ENCODE measurements at places on chromosomes 6 and 20.

DNA sequence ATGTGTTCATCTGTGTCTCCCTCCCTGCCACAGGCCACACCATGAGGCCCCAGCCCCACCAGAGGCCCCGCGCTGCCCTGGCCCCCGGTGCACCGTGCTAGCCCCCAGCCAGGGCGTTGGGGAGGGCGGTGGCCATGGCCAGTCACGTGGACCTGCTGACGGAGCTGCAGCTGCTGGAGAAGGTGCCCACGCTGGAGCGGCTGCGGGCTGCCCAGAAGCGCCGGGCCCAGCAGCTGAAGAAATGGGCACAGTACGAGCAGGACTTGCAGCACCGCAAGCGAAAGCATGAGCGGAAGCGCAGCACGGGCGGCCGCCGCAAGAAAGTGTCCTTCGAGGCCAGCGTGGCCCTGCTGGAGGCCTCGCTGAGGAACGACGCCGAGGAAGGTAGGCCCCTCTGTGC lies 30.3 kb downstream of the PPP1R16B start:
- DNase-seq, result no peak

GRCh38 chr6:150410906-150411305 lies 42.1 kb downstream of the IYD start:
- no peak for DNase-seq

- no peak for DNase-seq
Measured at GRCh38 chr6:132192631-132193030, 208.6 kb downstream of the MOXD1 start.

DNA sequence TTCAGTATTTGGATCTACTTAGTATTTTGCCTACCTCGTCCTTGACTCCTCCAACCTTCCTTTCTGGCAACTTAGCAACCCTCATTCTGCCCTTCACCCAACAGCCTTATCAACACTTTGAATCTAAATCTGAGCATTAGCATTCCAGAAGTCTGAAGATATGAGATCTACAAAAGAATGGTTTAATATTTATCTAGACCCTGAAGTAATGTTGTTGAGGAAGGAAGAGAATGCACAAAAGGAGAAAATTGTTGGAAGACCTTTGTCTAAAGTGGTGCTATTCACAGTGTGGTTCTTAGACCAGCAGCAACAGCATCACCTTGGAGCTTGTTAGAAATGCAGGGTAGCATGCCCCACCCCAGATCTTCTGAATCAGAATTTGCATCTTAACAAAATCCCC lies 198.2 kb upstream of the PLCB4 start:
- no peak for DNase-seq

DNA sequence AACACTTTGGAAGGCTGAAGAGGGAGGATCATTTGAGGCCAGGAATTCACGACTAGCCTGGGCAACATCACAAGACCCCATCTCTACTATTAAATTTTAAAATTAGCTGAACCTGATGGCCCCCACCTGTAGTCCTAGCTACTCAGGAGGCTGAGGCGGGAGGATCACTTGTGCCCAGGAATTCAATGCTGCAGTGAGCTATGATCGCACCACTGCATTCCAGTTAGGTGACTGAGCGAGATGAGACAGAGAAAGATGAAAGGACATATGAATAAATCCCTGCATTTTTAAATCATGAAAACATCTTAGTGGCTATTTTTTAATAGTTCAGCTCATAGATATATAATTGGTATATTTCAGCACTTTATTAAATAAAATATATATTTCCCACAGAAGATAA lies 93.8 kb downstream of the GPR63 start:
- no peak for DNase-seq

DNA sequence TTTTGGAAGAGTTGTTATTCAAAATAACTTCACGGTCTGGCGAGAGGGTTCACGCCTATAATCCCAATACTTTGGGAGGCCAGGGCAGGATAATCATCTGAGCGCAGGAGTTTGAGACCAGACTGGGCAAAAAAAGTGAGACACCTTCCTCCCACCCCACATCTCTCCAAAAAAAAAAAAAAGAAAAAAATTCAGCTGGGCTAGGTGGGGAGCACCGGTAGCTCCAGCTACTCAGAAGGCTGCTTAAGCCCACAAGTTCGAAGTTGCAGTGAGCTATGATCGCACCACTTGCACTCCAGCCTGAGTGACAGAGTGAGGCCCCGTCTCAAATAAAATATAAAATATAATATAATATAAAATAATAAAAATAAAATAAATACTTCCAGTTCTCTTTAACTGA lies 10.4 kb downstream of the OR2B2 start:
- no peak for DNase-seq

- no peak for DNase-seq
Measured at GRCh38 chr6:106125925-106126435, 39.8 kb downstream of the PRDM1 start.

DNA sequence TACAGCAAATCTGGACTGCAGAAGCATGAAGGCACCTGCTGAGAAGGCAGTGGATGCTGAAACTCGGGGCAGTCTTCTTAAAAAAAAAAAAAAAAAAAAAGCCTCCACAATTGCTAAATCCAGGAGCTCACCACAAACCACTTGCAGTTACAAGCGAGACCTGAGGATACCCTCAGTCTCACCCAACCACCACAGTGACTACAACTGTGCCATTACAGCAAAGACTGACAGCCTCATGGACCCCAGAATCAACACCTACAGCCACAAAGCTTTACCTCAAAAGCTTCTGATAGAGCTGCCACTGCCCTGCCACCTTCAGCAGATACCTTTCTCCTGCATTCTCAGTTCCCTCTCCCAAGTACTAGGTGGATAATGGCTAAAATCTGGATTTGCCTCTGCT lies 9.0 kb downstream of the COL21A1 start:
- no peak for DNase-seq

DNA sequence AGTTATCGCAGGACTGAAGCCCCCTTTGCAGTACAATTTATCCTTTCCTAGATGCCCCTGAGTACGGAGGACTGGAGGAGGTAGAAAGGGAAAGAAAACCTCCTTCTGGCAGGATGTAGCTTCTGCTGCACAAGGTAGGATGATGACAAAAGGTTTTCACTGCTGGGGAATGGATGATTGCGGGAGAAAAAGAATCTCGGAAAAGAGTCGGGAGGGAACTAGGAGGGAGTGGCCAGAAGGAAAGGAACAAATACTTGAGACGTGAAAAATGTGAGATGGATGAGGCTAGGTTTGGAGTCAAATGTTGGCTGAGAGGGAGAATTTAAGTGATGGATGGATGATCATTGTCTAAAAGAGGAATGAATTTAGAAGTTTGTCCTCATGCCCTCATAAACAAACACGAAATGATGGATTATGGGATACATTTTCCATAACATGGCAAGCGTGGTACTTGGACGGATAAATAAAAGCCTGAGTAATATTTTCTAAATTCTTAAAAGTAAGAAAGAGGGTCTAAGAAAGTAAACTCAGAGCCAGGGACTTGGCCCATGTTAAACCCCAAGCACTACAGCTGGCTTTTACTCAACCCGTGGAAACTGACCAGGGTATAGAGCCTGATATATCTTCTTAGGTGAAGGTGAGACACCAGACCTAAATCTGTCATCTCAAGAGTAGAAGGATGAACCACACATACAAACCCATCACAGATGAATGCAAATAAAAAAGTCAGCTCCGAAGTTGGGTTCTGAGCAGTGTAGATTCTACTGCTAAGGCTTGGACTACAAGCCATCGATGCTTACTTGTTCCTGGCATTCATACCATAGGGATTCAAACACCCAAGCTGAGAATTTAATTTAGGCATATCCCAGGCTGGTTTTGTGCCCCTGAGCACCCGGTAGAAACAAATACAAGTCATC lies 72.4 kb downstream of the HFE start:
- no peak for DNase-seq

DNA sequence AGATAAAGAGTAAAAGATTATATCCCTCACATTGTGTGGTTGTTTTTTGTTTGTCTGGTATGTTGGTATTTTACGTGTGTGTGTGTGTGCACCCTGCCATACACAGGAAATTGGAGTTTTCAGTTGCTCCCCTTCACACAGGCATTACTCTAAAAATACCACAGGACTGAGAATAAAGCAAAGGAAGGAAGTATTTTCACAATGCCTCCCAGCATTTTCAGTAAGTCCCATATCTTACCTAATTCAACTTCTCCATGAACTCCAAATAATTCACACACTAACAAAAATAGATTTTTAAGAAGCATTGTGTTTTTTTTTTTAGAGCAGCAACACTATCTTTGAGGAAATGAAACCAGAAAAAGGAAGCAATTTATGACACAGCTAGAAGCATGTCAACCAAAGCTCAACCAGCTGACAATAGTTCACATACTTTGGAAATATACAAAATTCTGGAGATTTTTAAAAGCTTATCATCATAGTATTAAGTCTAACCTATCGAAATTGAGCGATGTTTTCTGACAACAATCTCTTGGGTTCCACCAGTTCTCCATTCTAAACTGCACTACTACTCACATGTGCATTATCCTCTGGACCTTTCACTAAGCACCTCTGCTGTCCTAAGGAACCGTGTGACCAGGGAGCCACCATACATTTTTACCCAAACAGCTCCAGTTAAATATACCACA lies 2.1 kb downstream of the UBE2J1 start:
- DNase-seq, result no peak

DNA sequence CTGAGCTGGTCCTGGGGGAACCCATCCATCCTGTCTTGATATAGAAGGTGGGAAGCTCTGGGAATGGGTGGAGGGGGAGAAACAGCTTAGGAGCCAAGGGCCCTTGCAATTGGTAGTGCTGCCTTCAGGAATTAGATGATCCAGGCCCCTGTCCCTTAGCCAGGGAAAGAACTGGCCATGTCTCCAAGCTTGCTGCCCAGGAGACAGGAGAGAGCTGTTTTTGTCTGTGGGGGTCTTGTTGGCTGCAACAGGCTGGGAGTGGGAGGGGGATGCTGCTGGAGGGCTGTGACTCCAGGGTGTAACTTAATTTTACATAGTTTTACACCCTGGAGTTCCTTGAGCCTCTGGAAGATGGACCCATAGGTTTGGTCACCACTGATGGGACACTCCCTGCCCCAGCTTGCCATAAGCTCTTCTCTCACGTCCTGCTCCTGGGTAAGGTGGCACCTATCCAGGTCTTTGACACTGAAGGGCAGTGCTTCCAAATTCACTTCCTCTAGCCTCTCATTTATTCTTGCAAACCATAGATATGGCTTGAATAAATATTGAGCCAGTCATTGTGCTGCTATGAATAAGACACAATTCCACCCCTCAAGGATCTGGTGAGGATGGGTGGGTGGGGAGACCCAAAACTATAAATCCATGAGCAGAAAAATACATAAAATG lies 16.8 kb downstream of the VEGFA start:
- no peak for DNase-seq

DNA sequence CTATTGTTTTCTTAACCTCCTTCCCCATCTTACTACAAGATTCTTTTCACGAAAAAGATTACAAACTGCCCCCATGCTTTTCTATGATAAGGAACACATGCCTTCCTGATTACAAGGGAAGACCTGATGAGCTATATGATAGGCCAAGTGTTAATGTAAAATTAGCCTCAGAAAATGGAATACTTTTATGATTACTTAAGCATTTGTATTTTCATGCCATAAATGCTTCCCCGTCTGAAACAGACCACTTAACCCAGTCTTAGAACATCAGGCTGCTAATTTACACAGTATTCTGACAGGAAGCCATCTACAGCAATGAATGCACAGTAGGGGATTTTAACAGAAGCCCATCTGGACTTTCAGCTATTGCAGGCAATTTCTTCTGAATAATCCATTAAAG lies 274.9 kb downstream of the HAO1 start:
- no peak for DNase-seq

DNA sequence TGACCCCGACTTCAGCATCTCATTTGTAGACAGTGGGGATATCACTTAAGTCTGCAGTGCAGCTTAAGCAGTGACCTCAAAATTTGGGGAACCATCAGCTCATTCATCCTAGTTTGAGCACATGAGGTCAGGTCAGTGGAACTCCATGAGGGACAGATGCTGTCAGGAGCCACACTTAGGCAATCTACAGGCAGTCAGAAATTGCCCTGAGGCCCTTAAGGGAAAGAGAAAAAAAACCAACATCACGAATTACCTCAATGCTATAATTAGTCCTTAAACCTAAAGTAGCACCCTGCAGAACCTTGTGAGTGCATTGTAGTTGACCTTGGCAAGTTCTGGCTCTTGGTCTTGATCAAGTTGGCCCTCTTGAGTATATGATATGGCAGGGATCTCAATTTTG lies 21.1 kb downstream of the TMEM74B start:
- no peak for DNase-seq

DNA sequence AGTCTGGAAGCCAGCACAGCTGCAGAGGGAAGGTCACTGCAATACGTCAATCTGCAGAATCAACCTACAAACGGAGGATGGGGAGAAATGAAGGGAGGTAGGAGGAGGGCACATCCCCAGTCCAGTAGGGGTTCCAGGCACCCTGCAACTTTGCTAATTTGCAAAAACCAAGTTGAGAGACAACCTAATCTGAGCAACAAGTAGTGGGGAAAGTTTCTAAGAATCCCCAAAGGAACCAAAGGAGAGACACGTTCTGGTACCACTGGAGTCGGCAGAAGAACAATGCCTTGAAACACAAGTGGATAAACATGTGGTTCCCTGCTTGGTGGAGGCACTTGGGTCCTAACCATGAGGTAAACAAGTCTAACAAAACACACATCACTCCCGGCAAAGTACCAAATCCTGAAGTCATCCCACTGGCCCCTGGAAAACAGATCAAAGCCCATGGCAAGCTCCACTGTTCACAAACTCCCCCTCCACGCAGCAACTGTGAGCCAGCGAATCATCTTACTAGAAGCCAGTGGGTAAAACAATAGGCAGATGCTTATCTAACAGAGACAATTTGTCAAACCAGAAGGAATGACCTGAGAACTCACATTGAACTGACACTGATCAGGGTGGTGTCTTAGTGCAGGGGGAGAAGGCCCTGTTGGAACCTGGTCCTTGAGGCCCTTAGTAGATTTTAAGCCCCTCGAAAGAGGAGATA lies 4.7 kb downstream of the MRPS18A start:
- no peak for DNase-seq

- DNase-seq, result no peak
Measured at GRCh38 chr6:72702421-72702820, 80.6 kb downstream of the KCNQ5 start.

- DNase-seq, result no peak
Measured at GRCh38 chr6:16647422-16647821, 113.8 kb downstream of the ATXN1 start.

- DNase-seq, result no peak
Measured at GRCh38 chr6:70415247-70415646, 1.9 kb downstream of the FAM135A start.

- DNase-seq, result no peak
Measured at GRCh38 chr6:32697031-32697430, 30.6 kb upstream of the HLA-DQB1 start.

- no peak for DNase-seq
Measured at GRCh38 chr20:33863440-33864323, 52.5 kb downstream of the CHMP4B start.

Measured in activated CD4-positive, CD25-positive, alpha-beta regulatory T cell treated with anti-CD3 and anti-CD28 coated beads, Interleukin-2, amount 50 U/mL, for 72 hours (primary cell).